Epithelial cell of esophagus (primary cell): ENCODE measurements at places on chromosomes 12 and 14.

- peak; percentile 48 for DNase-seq
Measured at GRCh38 chr14:72513965-72514659, 379.8 kb downstream of the DPF3 start.

- no peak for DNase-seq
Measured at GRCh38 chr12:106327309-106327869, 24.9 kb downstream of the TCP11L2 start.

DNA sequence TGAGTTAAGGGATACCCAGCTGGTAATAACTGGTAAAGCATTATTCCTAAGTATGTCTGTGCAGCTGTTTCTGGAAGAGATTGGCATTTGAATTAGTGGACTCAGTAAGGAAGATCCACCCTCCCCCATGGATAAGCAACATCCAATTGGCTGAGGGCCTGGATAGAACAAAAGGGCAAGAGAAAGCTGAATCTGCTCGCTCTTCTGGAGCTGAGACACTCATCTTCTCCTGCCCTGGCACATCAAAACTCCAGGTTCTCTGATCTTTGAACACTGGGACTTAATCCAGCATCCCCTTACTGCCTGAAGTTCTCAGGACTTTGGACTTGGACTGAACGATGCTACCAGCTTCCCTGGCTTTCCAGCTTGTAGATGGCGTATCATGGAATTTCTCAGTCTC lies 63.1 kb upstream of the CNOT2 start:
- DNase-seq = no peak

- DNase-seq = peak; percentile 45
Measured at GRCh38 chr12:49825971-49826421, 2.2 kb downstream of the NCKAP5L start.

DNA sequence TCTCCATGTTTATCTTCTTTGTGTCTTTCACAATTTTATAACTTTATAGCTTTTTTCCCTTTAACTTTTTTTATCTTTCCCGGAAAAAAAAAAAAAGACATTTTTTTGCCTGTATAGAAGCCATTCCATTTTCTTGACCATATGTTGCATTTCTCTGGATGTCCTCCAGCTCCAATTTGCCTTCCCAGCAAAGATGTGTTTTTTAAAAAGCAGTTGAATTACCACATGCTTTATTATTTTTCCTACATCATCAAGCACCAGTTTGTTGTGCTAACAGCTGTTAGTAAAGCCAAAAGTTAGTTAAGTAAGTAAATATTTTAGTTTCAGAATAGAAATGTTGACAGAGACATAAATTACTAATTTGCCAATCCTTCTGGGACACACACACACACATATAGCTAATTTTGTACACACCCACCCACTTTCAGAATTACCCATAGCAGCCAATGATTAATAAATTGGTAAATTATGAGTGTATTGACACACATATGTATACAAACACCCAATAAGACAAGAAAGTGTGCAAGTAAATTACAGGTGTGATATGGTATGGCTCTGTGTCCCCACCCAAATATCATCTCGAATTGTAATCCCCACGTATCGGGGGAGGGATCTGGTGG lies 118.3 kb downstream of the SLC38A6 start:
- DNase-seq = no peak

DNA sequence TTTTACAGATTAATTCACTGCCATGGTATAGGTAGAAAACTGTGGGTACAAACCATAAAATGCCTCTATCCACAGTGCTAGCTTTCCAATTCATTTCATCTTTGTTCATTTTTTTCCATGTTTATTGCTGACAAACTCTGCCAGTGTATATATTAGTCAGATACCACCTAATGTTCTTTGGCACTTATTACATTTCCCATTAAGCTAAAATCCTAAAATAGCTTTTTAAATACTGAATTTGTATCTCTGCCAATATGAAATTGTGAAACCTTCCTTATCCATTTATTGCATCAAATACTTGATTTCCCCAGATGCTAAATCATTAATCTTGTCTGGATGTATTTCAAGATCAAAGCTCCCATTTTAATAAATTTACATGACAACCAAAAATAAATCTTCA lies 150.1 kb upstream of the FSCB start:
- no peak for DNase-seq

DNA sequence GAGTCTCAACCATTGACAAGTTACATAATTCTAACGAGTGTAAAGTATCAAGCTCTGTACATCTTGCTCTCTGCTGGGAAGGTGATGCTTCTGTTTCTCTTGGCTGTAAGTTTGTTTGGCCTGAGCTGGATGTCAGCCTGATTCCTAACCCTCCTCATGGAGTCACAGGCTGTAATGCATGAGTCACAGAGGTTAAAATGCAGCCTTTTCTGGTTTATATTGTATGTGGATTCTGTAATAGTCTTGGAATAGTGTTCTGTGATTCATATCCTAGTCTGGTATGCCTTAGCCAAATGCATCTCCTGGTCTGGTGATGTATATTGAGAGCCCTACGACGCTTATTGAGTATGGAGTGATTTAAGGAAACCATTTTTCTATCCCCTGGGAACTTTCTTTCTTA lies 104.5 kb upstream of the FRMD6 start:
- DNase-seq = peak; percentile 98

DNA sequence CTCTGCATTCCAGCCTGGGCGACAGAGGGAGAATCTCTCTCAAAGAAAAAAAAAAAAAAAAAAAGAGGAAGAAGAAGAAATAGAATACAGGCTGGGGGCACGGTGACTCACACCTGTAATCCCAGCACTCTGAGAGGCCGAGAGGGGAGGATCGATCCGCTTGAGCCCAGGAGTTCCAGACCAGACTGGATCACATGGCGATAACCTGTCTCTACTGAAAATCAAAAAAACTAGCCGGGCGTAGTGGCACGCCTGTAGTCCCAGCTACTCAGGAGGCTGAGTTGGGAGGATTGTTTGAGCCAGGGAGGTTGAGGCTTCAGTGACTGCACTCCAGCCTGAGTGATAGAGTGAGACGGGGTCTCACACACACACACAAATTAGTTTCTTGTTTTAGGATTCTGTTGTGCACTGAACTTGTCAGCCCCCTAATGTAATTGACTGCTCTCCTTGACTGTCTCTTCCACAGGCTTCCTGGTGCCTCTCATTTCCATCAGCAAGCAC lies 963 bp upstream of the TINF2 start:
- DNase-seq = peak; percentile 41

- peak; percentile 92 for DNase-seq
Measured at GRCh38 chr14:86799244-86799647, 1193.7 kb downstream of the GALC start.

- DNase-seq = no peak
Measured at GRCh38 chr14:64688031-64688430, 16.2 kb upstream of the PLEKHG3 start.
